ENCODE measurements at places on chromosomes 6 and 20.
A peak's percentile ranks its signal among the peaks of the same experiment; 100 is the strongest.

GRCh38 chr20:53975761-53976160 is 94.6 kb downstream of the BCAS1 start:
- DNase-seq = no peak

DNA sequence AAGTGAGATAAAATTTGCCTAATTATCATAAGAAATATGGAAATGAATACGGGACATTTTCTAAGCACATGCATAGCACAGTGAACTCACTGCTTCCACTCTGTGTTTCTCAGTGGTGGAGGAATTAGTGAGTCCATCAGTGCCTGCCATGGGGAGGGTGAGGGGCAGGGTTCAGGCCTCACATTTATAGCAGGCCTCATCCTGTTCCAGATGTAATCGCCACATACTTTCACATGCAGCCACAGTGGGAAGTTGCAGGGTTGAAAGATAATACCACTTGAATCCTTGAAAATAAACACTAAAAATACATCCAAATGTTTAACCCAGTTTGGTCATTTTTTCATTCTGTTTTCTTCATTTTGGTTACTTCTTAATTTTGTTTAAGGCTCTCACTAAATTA is 29.9 kb upstream of the ANKEF1 start:
- no peak for DNase-seq

DNA sequence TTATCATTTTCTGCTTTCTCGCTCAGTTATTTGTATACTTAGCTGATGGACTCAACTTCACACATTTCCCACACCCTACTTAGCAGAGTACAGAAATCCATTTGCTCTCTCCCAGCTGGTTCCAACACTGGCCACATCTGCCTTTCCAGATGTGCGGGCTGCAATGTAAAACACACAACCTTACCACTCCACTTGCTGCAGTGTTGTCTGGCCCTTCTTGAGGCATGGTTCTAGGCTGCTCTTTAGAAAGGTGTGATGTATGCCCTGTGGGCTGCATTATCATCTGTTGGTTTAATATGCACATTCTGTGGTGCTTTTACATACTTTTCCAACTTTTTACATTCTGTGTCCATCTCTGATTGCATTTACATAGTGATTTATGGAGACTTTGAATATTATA is 56.5 kb downstream of the TRAF3IP2 start:
- no peak for DNase-seq

- DNase-seq = peak; percentile 13
These were observed 340.0 kb downstream of the ADGRB3 start for GRCh38 chr6:68975064-68975463.

GRCh38 chr6:155200012-155200411 is 63.8 kb upstream of the CLDN20 start:
- no peak for DNase-seq

- no peak for DNase-seq
These were observed 74.8 kb upstream of the JARID2 start for GRCh38 chr6:15171026-15171425.

DNA sequence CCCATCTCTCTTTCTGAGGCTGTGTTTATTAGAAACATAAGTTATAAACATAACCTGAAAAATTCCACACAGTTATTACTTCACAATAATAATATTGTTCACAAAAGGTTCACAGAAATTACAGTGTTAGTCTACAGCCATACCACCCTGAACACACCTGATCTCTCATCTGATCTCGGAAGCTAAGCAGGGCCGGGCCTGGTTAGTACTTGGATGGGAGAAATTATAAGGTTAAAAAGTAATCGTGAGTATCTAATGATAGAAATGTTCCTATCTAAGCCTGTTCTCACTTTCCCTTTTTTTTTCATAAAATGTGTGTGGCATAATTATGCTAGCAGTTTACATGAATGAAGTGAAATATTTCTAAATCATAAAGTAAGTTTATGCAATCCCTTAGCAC is 647.8 kb downstream of the TBC1D32 start:
- DNase-seq = no peak

- DNase-seq = no peak
These were observed 1.8 kb upstream of the FKBP1A start for GRCh38 chr20:1394686-1395085.

DNA sequence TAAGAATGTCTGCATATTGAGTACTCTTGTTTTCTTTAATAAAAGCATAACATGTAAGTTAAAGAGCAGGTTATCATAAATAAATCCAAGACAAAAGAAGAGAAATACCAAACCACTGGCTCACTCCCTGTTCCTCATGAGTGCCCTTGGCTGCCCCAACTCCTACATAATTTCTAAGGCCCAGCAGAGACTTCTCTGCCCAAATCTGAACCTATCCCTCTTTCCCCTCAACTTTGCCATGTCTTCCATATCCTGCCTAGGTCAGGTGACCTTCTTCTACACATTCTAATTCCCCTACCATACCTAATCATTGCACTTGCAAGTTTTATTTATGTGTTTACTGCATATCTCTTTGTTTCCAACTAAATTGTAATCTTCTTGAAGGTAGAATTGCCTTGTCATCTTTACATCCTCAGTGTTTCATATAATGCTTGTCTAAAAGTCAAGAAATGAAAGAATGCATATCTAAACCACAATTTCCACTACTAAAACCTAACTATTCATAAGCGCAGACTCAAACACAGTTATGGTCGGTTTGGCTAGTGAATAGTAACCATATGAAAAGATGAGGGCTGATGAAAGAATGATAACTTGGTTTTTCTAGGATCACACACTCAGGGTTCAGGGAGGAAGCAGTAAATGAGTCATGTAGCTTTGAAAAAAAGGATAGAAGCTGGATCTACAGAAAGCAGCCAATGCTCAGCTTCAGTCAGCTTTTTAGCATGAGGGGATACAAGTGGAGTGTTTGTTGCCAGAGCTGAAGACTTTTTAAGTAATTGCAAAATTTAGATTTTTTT is 53.3 kb upstream of the EYA4 start:
- no peak for DNase-seq

DNA sequence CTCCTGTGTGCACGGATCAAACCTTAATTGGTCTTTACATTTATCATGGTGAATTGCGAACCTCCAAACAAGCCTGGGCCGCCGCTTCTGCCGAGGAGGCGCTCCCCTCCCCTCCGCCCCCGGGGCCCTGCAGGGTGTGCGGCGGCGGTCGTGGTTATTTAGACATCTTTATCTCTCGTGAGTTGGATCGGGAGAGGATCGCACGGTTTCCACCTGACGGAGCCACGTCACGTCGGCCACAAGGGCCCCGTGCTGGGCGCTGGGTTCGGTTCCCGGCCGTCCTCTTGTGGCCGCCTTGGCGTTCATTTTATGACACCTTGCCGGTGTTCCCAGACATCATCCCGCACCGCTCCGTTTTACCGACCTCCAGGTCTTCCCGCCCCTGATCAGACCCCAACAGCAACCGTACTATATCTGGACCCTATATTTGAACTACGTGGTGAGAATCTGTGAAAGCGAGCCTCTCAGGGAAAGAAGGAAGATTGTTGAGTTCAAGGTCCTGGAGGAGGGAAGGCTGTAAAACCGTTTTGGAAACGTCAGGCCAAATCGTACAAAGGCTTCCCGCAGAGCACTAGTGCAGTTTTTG is 1.3 kb upstream of the CNR1 start:
- no peak for DNase-seq
